ENCODE measurements at places on chromosomes 5 and 9.

DNA sequence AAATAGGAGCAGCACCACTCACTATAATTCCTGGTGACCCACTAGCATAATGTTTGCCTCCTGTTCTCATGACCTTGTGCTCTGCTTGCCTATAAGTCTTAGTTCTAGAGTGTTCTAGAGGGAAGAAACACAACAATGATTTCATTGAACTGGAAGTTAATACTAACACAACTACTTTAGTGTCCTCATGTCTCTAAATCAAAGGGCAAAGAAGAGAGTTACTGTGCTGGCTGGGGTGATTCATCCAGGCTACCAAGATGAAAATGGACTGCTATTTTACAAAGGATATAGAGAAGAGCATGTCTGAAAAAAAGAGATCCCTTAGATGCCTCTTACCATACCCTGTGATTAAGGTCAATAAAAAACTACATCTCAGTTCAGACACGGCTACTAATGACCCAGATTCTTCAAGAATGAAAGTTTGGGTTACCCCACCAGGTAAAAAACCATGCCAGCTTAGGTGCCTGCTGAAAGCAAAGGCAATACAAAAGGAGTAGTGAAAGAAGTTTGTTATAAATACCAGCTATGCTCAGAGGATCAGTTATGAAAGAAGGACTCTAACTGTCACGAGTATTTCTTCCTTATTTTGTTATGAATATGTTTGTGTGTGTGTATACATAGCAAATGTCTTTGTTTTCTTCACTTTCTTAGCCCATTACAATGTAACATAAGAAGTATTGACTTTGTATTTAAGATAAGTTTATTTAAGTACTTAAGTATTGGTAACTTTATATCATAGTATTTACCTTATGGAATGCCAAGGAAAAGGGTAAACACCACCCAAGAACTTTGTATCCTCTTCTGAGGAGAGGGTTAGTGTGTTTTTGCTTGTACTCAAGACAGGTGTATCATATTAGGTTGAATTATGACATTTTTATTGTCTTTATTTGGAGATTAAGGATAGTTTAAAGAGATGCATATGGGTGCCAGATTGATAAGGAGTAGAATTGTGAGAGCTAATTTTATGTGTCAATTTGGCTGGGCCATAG, 314.1 kb upstream of the PTGER4 start:
- DNase-seq = no peak

- no peak for DNase-seq
Measured at GRCh38 chr5:1054018-1054798, 45.6 kb downstream of the NKD2 start.

DNA sequence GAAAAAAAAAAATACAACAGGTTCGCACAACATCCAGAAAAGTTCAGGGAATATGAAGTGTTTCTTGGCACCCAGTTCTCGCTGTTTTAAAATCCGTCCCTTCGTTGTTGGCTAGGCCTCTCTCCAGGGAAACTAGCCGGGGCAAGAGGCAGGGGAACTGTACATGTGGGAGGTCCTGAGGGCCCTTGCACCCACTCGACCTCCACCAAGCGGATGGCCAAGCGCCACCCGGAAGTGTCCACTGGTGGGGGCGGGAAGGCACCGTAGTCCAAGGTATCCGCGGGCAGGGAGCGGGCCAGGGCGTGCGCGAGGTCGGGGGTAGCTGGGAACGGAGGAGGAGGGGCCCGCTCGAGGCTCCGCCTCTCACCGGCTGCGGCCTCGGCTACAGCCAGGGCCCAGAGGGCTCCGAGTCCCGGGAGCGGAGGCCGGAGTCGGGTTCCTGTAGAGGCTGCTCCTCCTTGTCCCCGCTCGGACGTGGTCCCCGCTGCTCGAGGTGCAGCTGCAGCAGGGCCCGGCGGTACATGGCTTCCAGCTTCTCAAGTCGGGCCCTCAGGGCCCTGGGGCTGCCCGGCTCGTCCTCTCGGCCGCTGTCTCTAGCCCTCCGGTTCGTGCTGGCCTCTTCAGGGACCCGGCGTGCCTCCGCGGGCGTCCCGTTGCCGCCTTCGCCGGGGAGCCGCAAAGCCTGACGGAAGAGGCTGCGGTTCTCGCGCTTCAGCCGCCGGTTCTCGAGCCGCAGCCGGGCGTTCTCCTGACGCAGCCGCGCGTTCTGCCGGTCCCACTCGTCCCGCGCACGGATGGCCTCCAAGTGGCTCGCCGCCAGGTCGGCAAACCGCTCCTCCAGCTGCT, 720 bp downstream of the TUSC1 start:
- peak; percentile 72 for DNase-seq

GRCh38 chr9:113531919-113532808, 68.6 kb downstream of the RGS3 start:
- no peak for DNase-seq

- no peak for DNase-seq
Measured at GRCh38 chr5:96863949-96864584, 12.2 kb upstream of the ERAP2 start.

GRCh38 chr5:178131446-178131996, 707 bp downstream of the RMND5B start:
- no peak for DNase-seq

GRCh38 chr5:133730346-133730745, 118.0 kb upstream of the FSTL4 start:
- no peak for DNase-seq

DNA sequence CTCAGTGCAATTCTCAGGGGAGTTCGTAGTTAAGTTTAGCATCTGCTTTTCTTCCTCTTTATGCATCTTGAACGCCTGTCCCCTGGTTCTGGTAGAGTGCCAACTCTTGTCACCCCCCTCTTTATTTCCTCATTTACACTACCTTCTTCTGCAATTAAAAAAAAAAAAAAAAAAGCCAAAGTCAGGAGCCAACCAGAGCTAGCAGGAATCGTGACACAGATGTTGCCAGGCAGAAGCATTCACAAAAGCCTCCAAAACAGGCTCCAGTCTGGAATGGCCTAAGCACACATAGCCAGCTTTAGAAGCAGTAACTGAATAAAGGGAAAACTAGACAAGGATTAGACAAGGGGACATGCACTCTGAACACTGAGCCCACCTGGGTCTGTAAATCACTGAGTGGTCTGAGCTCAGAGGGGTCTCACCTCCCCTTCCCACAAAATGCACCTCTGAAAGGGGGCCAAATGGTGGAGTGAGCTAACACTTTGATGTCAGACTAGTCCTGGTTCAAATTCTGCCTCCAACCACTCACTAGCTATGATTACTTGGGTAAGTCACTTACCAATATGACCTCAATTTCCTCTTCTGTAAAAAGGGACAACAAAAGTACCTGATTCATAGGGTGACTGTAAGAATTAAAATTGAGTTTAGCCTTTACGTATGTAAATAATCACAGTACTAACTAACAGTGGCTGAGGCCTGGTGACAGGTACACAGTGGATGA, 2.0 kb downstream of the CD74 start:
- peak; percentile 82 for DNase-seq

- no peak for DNase-seq
Measured at GRCh38 chr5:88792144-88792840, 90.7 kb downstream of the MEF2C start.

GRCh38 chr5:119426057-119426456, 26.2 kb upstream of the HSD17B4 start:
- no peak for DNase-seq
